Osteocyte (in vitro differentiated cells): ENCODE measurements at places on chromosomes 13 and 19. TPM values are rescaled to one million over a fixed set of nuclear protein-coding genes. Genes with fewer than 3 reads are reported as not detected.

DNA sequence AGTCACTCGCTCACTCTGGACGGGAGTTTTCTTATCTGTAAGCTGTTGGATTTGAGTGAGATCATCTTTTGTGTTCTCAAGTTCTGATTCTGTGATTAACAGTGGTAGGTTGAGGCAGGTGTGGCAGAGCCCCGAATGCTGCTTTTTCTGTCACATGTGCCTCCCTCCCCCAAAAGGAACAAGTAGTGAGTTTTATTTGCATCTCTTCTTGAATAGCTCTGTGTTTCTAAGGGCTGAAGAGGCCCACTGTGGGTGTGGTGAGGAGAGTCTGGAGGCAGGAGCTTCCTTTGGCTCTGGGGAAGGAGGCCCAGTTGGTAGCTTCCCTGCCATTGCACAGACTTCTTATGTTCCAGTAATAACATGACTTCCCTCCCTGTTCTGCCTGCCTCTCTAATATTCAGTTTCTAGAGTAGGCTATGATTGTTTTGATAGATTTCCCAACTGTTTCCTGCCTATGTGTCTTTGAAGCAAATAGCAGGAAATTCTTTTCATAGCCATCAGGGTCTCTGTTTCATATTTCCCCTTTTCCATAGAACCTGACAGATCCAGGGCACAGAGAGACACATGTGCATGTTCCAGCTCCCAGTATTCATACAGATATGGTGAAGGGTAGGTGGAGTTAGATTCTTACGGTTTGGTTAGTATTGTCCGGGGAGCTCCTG lies 23.9 kb upstream of the CXCL17 start:
- no peak for DNase-seq

DNA sequence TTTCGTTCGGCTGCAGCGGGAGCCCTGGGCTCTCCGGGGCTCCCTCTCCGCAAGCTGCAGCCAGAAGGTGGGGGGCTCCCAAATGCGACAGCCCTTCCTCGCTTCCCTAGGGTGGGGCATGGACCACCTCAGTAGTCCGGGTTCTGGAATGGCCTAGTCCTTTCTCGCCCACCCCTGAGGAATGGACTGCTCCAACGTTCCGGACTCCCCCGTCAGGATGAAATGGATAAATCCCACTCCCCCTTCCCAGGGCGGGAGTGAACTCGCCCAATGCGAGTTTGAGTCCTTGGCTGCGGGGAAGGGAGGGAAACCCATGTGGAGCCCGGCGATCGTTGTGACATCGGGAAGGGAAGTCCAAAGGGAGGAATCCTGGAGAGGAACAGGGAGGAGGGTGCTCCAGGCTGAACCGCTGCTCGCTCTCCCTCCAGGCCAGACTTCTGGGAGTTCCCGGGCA lies 5.5 kb downstream of the HRC start:
- peak; percentile 92 for DNase-seq

RFPL4AL1 gene
- not detected in 2 replicates for total RNA-seq

GRCh38 chr13:102097708-102098107 lies 304.1 kb downstream of the FGF14 start:
- DNase-seq = no peak

DNA sequence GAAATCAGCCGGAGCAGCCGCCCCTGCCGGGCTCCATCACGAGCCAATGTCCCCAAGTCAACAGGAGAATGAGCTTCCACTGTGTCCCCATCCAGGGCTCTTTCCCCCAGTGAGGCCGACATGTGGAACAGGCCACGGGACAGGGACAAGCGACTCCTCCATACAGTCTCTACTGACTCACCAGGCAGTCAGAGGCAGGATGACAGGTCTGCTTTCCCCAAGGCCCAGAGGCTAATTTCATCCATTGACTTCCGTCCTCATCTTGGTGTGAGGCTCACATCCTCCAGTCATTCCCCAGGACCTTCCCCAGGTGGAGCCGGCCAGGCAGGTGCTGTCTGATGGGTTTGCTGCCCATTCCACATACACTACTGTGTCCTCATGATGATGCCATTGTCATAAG lies 3.5 kb downstream of the CEACAM6 start:
- no peak for DNase-seq

- DNase-seq = no peak
Observed at GRCh38 chr19:35732540-35733179, 9.6 kb downstream of the IGFLR1 start.

DNA sequence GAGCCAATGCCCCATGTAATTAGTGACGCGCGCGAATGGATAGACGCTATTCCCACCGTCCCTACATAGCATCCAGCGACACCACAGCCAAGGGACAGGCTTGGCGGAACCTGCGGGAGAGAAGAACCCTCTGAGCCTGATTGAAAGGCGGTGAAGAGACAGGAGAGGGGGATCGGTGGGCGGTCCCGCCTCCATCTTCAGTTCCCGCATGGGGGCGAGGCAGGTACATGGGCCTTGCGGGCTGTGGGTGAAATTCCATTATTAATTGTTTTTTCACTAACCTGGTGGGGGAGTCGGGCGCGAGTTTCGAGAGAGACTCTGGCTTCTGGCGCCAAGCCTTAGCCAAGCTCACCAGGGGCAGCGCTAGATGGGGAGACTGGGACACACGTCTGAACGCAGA lies 8.4 kb upstream of the TEX101 start:
- DNase-seq = no peak

GRCh38 chr13:111508902-111509509 lies 188.6 kb downstream of the TEX29 start:
- DNase-seq = peak; percentile 56

FCHO1 gene
- total RNA-seq = 0.56 and 1.0 TPM in 2 replicates

LILRA1 gene
- total RNA-seq = not detected in 2 replicates

DNA sequence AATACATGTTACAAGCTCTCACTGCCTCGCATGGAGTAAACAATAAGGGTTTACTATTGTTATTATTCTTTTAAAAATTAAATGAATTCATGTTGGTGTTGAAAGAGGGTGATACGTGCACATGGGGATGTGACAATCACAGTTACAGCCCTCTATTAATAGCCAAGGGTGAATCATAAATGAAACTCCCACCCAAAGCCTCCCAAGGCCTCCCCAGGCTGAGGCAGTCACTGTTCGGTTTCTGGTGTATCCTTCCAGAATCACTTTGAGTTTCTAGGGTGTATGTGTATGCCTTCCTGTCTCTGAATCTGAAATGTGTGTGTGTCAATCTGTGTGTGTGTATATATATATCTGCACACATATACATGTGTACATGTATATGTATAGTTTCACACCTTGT lies 73.4 kb downstream of the AKAP11 start:
- no peak for DNase-seq

GRCh38 chr13:99276706-99277105 lies 18.5 kb upstream of the GPR18 start:
- no peak for DNase-seq

ITGBL1 gene
- total RNA-seq = 1,450 and 1,519 TPM in 2 replicates

DNA sequence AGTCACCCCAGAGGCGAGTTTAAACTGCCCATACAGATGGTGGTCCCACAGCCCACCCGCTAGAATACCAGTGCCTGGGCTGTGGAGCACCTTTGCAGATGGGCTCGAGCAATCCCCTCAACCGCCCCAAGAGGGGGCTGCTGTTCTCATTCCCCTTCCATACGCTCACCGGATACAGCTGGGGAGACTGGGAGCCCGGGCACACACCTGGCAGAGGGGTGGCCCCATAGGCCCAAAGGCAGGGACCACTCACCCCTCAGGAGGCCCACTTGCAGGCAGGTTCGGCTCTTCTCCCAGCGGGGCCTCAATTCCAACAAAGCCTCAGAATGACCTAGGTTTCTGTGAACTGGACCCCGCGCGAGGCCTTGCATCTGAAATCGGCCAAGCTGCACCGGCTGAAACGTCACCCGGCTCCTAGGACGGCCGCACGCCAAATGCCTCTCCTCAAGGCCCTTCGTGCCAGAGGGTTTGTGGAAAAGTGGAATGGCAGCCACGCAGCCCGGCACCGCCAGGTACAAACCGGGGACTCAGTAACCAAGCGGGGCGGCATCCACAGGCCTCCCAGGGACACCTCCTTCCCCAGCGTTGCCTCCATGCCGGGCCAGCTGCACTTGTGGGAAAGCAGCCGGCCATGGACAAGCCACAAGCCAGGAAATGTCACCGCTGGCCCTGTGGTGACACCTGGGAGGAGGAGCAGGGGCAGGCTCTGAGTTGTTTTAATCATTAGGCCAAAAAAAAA lies 18.7 kb downstream of the MLLT1 start:
- DNase-seq = no peak

DNA sequence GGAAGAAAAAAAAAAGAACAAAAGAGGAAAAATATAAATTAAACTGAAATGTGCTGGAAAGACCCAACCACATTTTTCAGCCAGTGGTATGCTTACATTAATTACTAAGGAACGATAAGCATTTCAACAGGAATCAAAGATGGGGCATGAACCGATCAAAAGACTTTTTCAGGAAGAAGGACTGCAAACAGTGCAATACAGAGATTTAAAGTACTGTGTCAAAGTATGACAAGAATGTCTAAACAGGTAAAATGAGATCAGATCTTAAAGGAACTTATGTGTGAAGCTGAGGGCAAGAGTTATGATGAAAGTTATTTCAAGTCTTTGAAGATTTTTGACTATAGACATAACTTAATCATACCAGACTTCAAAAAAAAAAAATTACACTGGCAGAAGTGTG lies 1761.8 kb downstream of the SLITRK5 start:
- no peak for DNase-seq

ZNF846 gene
- total RNA-seq = 15.3 and 16.0 TPM in 2 replicates

GRCh38 chr13:106560821-106561220 lies 7.1 kb downstream of the ARGLU1 start:
- DNase-seq = no peak

DNA sequence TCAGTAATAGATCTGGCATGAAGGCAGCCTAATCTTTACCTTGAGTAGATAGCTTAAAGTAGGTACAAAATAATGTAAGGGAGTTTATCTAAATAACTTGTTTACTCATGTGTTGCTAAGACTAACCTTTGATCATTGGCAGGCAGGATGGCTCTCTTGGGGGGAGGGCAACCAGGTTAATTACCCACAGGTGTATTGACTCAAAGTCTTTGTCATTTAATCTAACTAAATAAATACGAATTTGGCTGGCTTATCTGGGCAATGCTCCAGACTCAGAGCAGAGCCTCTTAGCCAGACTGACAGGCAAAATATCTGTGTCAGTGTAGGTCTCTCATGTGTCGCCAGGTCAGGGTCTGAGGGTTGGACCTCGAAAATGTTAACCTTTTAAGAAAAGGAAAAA lies 283.4 kb upstream of the KLHL1 start:
- DNase-seq = no peak

NLRP7 gene
- not detected in 2 replicates for total RNA-seq

DNA sequence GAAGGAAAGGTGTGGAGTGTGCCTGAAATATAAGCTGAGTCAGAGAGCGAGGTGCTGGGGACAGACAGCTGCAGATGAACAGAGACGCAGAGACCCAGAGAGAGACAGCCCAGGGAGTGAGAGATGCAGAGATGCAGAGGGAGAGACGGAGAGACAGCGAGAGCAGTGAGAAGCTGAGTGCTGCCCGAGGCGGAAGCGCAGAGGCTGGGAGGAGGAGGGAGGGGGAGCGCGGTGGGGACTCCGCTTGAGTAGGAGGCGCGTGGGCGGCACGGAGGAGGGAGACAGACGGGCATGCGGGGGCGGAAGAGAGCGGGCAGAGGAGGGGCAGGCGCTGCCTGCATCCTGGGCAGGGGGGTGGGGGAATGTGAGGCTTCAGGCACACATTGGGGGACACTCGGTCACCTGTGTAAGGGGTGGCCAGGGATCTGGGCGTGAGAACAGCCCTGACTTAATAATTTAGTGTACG lies 25.7 kb downstream of the SLC8A2 start:
- no peak for DNase-seq

ZNF135 gene
- 5.5 and 5.9 TPM in 2 replicates for total RNA-seq

DNA sequence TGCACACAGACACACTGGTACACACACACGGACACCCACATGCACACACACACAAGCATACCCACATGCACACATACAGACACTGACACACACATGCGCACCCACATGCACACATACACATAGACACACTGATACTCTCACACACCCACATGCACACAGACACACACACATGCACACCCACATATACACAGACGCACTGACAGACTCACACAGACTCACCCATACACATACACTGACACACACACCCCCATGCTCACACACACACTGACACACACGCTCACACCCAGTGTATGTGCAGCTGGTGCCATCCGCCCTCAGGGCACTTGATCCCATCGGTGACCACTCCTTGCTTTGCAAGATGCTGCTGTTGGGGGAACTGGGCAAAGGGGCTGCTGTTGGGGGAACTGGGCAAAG lies 9.7 kb upstream of the RASA3 start:
- DNase-seq = no peak

SPINT2 gene
- 29.5 and 30.4 TPM in 2 replicates for total RNA-seq

IGSF23 gene
- total RNA-seq = not detected in 2 replicates

GRCh38 chr13:80870186-80870585 lies 529.3 kb upstream of the SPRY2 start:
- DNase-seq = no peak

UBXN6 gene
- total RNA-seq = 96.8 and 106 TPM in 2 replicates

DNA sequence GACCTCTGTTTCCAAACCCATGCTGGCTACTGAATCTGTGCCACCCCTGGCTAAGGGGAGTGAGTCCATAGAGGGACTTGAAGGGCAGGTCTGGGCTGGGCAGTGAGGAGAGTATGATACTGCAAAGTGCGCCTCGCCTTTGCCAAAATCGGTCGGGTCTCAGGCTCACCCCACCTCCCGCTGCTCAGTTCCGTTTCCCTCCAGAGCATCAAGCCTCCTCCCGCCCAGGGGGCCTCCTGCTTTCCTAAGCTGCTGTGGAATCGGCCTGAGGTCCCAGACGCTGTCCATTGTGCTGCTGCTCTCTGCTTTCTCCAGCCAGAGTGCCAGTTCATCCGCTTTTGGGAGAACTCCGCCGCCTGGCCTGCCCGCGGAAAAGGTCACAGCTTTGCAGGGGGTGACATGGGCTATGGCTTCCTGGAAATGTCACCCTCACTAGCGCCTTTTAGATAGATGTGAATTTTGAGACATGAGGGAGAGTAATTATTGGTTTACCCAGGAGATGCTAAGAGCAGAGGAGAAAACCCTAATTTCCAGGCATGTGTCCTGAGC lies 1418.4 kb downstream of the UQCRFS1 start:
- peak; percentile 83 for DNase-seq

MIR17HG gene
- total RNA-seq = 2.4 and 3.1 TPM in 2 replicates

DNA sequence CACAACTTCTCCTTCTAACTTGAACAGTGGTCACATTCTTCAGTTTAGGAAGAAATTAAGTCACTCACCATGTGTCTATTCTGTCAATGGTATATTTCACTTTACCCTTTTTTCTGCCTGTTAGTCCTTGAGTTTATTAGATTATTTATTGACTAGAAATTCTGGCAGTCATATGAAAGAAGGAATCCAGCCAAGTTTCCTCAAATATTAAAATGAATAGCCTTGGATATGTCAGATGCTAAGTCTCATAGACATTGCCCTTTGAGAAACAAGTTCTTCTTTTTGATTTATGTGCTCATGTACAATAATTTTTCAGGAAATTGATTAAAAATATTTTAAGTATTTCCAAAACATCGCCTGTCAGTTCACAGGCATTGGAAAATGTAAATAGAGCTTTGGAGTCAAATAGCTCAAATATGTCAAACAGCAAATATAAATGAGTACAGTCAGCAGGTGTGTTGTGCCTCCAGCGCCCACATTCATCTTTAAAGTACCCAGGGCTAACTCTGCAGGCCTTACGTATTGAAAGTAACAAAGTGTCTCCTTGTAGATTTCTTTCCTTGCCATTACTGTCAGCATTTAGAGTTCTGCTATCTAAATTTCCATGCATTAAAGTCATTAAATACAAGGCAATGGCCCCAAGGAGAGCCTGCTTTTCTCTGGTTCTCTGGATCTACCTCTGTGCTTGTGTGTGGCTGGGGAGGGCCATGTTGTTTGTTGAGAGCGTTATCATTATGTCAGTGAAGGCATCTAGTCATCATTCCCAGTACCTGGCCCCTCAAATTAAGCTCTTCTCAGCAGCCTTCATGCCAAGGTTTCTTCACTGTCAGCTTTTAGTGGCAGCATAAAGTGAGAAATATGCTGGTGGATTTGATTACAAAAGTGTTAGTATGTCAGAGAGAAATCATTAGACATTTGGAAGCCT lies 76.3 kb upstream of the TRPC4 start:
- no peak for DNase-seq
